ENCODE measurements at places on chromosomes 3 and 15.
A peak's percentile ranks its signal among the peaks of the same experiment; 100 is the strongest.

DNA sequence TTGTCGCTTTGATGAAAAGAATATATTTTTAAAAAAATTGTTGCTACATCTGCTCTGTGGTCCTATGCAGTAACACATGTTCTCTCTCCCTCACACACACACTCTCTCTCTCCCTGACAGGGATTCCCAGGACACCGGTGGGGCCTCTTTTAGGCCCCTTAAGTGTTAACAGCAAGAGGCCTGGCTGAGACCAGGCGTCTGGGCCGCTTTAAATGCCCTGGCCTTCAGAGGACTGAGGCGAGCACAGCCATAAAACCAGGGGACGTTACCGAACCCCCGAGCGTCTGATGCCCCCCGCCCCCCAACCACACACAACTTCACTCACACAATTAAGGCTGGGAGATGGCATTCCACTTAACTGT, 1.7 kb downstream of the BNC1 start:
- DNase-seq, result no peak

- no peak for DNase-seq
Observed at GRCh38 chr3:129556890-129557547, 14.0 kb downstream of the H1-8 start.

- DNase-seq, result no peak
Observed at GRCh38 chr3:38519651-38520050, 23.5 kb downstream of the EXOG start.

DNA sequence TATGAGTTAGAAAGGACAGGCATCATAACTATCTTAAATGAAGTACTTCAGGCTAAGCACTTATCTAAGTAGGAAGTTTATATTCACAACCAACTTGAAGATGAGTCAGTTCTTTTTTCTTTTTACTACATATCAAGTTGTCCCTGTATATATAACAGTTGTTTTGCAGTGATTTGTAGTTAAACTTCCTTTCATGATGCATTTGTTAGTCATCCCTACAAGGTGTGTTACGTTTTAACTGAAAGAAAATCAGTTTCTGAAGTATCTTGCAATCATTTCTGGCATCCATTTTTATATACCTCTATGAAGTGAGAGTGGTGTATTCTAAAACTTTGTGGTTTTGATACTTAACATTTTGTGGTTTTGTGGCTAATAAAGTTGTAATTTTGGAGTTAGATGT, 46.1 kb downstream of the ZFAND6 start:
- DNase-seq, result peak; percentile 27

DNA sequence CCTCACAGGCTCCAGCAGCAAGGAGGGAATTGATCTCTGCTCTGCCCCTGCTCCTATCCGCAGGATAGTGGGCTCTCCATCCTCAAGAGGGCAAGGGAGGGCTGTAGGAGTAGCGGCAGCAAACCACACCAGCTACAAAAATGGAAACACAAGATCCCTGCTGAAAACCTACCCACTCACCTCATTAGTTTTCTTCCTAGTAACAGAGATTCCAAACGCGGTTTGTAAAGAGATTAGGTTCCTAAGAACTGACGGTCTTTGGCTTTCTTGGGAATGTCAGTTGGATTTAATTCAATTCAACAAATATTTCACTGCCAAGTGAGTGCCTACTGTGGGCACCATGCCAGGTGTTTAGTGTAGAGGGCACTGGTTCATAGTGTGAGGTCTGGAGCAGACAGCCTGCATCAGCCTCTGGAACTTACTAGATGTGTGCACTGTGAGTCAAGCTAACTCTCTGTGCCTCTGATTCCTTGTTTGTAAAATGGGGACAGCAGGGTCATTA, 84.7 kb downstream of the MRPL46 start:
- no peak for DNase-seq

GRCh38 chr3:157586293-157586692, 83.1 kb upstream of the VEPH1 start:
- DNase-seq, result no peak

- no peak for DNase-seq
Observed at GRCh38 chr15:100847194-100847593, 32.4 kb upstream of the ALDH1A3 start.

DNA sequence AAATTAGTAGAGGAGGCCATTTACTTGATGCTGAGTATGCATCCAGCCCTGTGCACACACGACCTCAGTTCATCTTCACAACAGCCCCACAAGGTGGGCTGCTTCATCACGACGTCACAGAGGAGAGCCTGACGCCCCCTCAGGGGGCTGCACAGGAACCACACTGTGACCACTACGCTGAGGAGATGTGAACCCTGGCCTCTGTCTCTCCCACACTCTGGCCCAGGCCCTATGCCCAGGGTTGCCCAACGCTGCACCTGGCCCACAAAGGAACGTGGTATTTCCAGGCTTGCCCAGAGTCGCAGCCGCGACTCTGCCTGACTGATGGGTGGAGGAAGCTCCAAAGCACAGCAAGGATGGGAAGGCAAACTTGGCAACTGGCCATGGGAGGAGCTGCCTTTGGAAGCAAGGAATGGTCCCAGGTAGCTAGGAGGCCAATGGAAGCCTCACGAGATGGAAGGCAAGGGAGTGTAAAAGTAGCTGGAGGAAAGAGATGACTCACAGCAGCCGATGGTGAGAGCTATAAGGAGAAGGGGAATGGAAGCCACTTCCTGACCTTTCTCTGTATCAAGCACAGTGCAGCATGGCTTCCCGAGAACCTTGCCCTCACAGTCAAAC, 226.0 kb downstream of the KLF13 start:
- no peak for DNase-seq

GRCh38 chr15:99845009-99845408, 111.8 kb upstream of the LYSMD4 start:
- DNase-seq, result no peak

DNA sequence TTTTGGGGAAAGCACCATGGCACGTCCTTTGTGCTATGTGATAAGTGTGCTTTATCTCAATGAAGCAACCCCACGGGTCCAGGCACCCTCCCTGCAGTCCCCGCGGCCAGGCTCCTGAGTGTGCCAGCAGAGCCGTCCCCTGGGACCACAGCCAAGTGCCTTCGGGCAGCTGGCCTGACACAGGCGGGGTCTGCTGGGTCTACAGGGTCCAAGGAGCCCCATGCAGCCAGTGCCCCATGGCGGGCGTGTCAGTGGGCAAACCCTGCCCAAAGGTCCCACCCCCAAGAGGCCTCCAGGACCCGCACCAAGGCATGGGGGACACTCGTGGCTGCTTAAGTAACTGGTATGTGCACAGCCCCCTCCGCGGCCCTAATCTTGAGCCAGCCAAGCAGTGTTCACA, 35.3 kb downstream of the KLHL25 start:
- DNase-seq, result no peak

- DNase-seq, result no peak
Observed at GRCh38 chr15:98906712-98907083, 100.9 kb downstream of the PGPEP1L start.

DNA sequence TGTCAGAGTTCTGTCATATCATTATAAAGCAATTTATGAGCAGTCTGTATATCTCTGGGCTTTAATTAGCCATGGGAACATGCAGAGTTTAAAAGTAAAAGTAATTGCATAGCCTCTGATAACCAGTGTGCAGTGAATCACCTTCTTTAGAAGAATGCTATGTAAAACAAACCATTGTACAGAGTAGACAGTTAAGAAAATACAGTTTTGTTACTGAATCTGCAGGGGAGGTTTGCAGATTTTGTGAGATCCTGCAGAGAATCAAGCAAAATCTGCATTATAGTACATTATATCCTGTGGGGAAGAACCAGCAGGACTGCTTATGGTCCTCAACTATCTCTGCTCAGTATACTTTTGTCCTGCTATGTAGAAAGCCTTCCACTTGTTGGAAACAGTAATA, 396.2 kb upstream of the NAALADL2 start:
- no peak for DNase-seq

DNA sequence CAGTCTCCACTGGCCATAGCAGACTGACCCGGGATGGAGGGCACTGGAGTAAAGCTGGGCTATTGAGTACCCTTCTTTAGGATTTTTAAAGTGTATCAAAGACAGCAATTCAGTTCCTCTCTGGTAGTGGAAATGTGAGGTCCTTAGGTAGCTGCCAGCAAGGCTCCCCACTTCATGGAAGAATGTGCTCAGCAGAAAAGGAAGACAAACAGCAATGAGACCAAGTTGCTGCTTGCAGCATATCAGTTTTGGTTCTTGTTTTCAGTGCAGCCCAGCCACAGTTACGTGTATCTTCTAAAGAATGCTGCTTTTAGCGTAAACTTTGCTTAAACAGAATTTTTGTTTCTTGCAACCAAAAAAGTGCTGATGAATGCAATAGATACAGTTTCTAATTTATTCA, 374.0 kb upstream of the CBLB start:
- DNase-seq, result no peak

- DNase-seq, result peak; percentile 94
Observed at GRCh38 chr3:195697582-195698324, 23.0 kb upstream of the MUC20 start.

DNA sequence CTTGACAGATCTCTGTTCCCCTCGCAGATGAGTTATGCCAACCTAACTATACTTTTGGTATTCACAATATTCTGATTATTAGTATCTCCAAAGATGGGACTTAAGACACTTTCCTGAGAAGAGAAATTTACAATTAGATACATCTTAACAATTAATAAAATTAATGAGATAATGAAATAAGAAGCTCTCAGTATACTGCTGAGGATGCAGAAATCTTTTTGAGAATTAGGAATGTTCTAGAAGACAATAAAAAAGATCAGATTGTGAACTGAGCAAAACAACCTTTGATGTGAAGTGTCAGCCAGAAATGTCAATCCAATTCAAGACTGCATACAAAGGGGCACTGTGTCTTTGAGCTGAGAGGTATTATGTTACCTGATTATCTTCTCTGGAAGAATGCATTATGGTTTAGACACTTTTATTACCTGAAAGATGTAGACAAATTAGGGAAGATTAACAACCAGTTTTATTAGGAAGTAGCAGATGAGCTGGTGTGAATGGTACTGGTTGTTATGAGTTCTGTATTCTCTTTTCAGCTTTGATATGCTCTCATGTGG, 262.9 kb downstream of the TIGIT start:
- DNase-seq, result no peak

DNA sequence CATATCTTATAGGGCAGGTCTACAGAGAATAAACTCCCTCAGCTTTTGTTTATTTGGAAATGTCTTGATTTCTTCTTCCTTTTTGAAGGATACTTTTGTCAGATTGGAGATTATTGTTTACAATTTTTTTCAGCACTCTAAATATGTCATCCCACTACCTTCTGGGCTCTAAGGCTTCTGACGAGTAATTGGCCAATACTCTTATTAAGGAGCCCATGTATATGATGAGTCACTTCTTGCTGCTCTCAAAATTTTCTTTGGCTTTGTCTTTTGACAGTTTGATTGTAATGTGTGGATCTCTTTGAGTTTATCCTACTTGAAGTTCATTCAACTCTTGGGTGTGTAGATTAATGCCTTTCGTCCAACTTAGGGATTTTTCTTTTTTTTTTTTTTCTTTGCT, 28.9 kb upstream of the CD200R1L start:
- no peak for DNase-seq

DNA sequence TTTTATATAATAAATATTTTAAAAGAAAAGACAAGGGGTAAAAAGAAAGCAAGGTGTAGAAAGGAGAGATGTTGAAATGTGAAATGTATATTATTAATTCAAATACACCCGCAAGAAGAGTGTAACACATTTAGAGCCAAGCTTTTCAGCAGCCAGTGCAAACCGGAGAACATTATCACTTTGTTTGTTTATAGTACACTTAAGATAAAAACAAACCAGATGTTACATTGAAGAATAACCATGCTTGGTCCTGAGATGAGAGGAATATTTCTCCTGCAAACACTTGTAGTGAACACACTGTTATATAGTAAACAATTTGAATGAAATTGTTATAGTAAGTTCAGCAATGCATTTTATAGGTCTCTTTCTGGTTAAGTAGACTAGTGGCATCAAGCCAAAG, 1441.5 kb downstream of the OTOL1 start:
- DNase-seq, result no peak

DNA sequence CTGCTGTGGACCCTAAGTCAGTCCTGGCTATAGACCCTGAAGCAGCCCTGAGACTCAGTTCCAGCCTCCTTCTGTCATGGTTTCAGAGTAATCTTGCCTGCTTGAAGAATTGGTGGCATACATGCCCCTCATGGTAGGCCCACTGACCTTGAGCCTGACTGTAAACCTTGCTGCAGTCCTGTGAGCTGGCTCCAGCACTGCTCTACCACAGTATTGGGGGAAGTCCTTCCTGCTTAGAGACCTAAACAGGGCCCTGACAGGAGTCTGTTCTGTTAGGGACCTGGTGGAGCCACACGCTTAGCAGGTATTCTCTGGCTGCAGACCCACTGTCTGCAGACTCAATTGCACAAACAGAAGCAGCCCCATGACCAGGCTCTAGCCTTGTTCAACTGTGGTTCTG, 47.1 kb downstream of the OXSM start:
- no peak for DNase-seq

GRCh38 chr3:95227092-95227491, 1164.2 kb downstream of the NSUN3 start:
- no peak for DNase-seq

DNA sequence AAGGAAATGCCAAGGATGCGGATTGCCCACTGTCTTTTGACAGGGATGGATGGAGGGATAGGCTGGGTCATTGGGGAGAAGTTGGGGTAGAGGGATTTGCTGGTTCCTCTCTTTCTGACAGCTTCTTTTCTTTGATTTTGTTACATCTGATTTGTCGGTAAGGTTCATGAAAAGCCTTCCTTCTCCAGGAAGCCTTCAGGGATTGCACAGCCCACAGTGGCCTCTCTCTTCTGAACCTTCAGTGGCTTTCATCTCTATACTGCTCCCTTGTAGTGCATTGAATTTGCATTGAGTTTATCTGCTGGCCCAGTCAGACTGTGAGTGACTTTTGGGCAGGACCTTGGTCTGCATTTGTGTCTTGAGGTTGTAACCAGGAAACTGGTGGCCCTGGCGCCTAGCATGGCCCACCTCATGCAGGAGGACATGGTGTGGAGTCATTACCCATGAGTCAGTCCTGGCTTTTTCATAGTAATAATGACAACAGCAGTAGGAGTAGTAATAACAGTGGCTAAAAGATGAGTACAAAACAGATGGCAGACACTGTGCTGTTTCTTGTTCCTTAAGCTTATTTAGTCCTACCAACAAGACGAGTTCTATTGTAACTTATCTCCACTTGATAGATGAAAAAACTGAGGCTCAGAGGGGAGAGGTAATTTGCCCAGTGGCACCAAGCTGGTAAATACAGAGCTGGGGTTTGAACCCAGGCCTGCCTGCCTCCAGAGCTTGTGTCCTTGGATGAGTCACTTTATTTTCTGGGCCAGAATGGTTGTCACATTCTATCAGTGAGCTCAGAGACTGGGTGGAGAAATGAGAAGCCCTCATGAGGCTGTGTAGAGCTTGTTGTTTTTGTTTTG, 28.4 kb downstream of the SMAD6 start:
- no peak for DNase-seq

- no peak for DNase-seq
Observed at GRCh38 chr3:132382688-132383194, 34.6 kb upstream of the DNAJC13 start.

DNA sequence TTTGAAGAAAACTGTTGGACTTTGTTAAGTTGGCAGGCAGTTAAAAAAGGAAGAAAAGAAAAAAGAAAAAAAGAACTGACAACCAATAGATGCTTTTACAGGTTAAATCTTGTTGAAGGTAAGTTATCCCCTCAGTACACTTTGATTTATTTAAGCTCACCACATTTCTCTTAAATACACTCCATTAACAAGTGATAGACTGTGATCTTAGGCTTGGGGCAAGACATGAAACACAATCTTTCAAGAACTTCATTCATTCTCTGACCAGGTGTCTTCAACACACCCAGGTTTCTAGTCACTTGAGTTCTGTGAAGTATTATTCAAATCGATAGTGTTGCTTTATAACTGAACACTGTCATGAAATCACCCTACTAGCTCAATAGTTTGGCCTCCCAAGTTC, 751.9 kb downstream of the ROBO1 start:
- no peak for DNase-seq

All from GM04504 (cell line).